ENCODE measurements at places on chromosomes 6 and 20.

DNA sequence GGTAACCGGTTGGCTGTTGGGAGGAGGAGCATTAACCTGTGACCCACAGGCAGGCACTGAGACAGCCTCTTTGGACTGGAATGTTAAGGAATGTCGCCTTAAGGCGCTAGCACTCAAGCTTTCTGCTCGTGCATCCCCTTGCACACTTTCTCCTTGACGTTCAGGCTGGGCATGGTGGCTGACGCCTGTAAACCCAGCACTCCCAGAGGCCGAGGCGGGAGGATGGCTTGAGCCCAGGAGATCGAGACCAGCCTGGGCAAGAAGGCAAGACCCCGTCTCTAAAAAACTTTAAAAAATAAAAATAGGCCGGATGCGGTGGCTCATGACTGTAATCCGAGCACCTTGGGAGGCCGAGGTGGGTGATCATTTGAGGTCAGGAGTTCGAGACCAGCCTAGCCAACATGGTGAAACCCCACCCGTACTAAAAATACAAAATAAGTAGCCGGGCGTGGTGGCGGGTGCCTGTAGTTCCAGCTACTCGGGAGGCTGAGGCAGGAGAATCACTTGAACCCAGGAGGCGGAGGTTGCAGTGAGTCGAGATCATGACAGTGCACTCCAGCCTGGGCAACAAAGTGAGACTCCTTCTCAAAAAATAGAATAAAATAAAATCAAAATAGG is 1.9 kb upstream of the GID8 start:
- no peak overlapping the region for H3K27ac ChIP-seq

GRCh38 chr6:40901322-40902055 is 137.5 kb downstream of the UNC5CL start:
- no peaks in the 10 kb centered on the region for H3K36me3 ChIP-seq
- no peaks in the 10 kb centered on the region for H3K4me1 ChIP-seq
- H3K4me3 ChIP-seq: no peak overlapping the region
- no peak overlapping the region for H3K27ac ChIP-seq

- no peaks in the 10 kb centered on the region for H3K27me3 ChIP-seq
- H3K27ac ChIP-seq: no peak within 1 kb of the TSS
- H3K4me3 ChIP-seq: no peak within 1 kb of the TSS
- no peaks in the 10 kb centered on the region for H3K36me3 ChIP-seq
- peak; percentile 29 for DNase-seq
Measured at GRCh38 chr6:52087498-52087999, at the start of gene PKHD1. TSS of gene PKHD1 (minus strand) at chr6:52087613. CDS start at chr6:52084933, 2,680 bp downstream.

DNA sequence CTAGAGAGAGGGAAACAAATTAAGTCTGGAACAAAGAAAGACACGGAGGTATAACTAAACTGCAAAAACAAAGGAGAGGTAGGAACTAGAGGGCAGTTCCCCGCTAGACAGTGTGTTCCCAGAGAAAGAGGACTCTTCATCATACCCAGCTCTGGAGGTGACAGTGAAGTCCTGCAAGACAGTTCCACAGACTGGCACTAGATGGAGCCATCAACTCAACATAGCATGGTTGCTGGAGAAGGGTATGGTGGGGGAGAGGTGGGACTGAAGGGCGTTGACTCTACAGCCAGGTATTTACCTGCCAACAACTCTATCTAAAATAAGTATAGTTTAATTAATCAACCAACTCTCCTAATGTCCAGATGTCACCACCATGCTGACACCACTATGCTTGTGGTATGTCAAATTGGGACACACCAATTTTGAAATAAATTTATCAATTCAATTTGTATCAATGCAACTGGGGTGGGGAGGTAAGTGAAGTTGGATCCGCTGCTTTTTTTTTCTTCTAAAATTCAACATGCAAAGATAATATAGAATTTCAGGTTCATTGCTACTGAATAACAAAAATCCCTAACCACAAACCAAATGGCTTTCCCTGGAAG is 9.7 kb downstream of the BACH2 start:
- H3K27ac ChIP-seq: no peak overlapping the region
- peaks cover 2% of the 10 kb centered on the region for H3K4me1 ChIP-seq
- DNase-seq: peak; percentile 89
- H3K4me3 ChIP-seq: no peak overlapping the region

DNA sequence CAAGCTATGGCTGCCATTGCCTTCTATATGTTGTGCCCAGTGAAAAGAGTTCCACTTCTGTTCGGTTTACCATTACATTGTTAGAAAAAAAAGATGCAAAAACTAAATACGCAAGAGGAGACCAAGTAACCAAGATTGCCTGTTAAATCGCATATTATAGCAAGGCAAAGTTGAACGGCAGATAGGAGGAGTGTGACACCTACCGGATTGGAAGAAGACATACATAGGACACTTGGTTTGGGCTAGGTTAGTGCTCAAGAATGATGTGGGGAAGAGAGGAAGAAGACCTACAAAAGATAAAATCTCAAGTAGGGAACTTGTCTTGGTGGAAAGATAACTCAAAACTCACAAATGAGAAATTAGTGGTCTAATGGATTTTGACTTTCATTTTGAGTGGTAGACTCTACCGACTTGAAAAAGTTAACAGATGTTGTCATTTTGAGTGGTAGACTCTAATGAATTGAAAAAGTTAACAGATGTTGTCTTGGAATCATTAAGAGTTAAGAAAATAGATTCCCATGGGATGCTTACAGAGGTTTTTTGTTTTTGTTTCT is 95.5 kb downstream of the F13A1 start:
- DNase-seq: no peak
- no peak overlapping the region for H3K4me3 ChIP-seq
- H3K27ac ChIP-seq: no peak overlapping the region

DNA sequence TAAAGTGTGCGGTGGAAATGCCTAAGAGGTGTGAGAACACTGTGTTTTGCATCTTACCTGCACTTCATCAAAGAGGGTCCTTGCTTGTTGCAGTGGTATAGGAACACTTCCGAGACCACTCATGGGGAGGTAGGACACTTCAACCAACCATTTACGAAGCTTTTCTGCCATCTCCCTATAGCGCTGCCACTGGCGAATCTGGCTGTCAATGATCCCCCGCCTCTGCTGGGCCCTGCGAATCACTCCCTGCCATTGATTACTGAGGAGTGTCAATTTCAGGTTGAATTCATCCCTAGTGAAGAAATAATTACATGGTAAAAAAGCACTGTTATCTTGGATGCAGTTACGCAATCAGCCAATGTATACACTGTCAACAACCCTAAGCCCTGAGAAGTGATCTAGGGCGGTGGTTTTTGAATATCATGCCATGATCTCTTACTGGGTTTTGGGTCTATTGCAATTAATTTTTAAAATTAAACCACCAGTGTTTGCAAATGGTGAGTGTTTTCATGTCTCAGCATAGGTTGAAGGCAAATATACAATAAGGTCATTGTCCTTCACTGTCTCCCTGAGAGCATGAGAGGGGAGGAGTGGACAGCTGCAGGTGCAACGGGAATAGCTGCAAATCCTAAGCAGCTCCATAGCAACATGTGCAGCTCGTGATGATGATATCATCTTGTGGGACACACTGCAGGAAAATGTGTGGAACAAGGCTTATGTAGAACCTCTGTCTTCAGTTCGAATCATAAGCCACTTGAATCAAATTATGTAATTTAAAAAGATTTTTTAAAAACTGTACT is 400.6 kb downstream of the ESR1 start:
- no peaks in the 10 kb centered on the region for H3K4me1 ChIP-seq
- no peaks in the 10 kb centered on the region for H3K36me3 ChIP-seq
- H3K27me3 ChIP-seq: no peaks in the 10 kb centered on the region
- no peak overlapping the region for H3K4me3 ChIP-seq

GRCh38 chr6:25322692-25323091 is 43.5 kb downstream of the CARMIL1 start:
- no peaks in the 10 kb centered on the region for H3K36me3 ChIP-seq
- H3K27ac ChIP-seq: no peak overlapping the region
- H3K4me1 ChIP-seq: peaks cover 5% of the 10 kb centered on the region
- no peaks in the 10 kb centered on the region for H3K27me3 ChIP-seq

GRCh38 chr6:111980971-111981840 is 72.7 kb upstream of the CCN6 start:
- peaks cover 2% of the 10 kb centered on the region for H3K4me1 ChIP-seq
- H3K4me3 ChIP-seq: no peak overlapping the region

DNA sequence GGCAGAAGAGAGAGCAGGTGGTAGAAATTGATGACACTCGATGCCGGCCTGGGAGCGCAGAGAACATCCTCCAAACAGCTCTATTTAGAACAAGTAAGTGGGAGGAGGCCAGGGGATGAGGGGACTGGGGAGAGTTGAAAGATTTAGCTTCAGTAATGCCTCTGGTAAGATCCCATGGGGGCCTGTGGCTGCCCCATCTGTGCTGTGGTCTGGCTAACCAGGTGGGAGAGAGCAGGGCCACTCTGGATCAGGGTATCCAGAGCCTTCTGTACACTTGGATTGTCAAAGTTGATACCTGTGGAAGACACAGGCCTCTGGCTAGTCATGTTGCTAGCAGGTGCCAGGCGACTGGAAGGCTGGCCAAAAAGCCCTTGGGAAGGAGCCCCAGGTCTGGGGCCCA is 27.6 kb downstream of the NCOA5 start:
- peaks cover 7% of the 10 kb centered on the region for H3K27me3 ChIP-seq
- H3K36me3 ChIP-seq: peaks cover 37% of the 10 kb centered on the region
- H3K4me3 ChIP-seq: no peak overlapping the region
- H3K27ac ChIP-seq: no peak overlapping the region
- DNase-seq: no peak
- peaks cover 4% of the 10 kb centered on the region for H3K4me1 ChIP-seq

GRCh38 chr6:37038292-37039198 is 33.1 kb downstream of the FGD2 start:
- no peak overlapping the region for H3K27ac ChIP-seq
- H3K4me3 ChIP-seq: no peak overlapping the region
- no peak for DNase-seq
- no peaks in the 10 kb centered on the region for H3K4me1 ChIP-seq
- no peaks in the 10 kb centered on the region for H3K36me3 ChIP-seq

GRCh38 chr20:15200147-15200565 is 862.7 kb upstream of the FLRT3 start:
- no peak overlapping the region for H3K4me3 ChIP-seq
- no peak for DNase-seq
- no peaks in the 10 kb centered on the region for H3K36me3 ChIP-seq

DNA sequence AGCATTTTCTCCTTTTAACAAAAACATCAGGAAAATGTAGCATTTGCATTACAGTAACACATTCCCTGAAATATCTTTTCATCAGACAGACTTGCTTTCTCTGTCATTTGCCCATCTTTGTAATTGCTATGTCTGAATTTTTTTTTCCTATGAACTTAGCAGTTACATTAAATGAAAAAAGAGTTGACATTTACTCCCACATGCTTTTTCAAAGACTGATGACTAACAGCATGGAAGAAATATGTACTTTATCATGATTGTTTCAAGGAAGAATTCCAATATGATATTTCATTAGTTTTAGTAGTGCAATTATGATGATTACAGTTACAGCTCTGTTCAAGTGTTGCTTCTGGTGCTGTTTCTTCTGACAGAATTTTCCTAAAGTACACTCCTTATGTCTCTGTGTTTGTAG is 864.5 kb upstream of the MAN1A1 start:
- H3K36me3 ChIP-seq: no peaks in the 10 kb centered on the region
- H3K27me3 ChIP-seq: no peaks in the 10 kb centered on the region
- H3K4me1 ChIP-seq: no peaks in the 10 kb centered on the region
- no peak overlapping the region for H3K27ac ChIP-seq

GRCh38 chr6:97293198-97293696 is 10.2 kb upstream of the MMS22L start:
- no peak overlapping the region for H3K4me3 ChIP-seq
- no peak for DNase-seq
- no peaks in the 10 kb centered on the region for H3K4me1 ChIP-seq
- no peaks in the 10 kb centered on the region for H3K36me3 ChIP-seq

DNA sequence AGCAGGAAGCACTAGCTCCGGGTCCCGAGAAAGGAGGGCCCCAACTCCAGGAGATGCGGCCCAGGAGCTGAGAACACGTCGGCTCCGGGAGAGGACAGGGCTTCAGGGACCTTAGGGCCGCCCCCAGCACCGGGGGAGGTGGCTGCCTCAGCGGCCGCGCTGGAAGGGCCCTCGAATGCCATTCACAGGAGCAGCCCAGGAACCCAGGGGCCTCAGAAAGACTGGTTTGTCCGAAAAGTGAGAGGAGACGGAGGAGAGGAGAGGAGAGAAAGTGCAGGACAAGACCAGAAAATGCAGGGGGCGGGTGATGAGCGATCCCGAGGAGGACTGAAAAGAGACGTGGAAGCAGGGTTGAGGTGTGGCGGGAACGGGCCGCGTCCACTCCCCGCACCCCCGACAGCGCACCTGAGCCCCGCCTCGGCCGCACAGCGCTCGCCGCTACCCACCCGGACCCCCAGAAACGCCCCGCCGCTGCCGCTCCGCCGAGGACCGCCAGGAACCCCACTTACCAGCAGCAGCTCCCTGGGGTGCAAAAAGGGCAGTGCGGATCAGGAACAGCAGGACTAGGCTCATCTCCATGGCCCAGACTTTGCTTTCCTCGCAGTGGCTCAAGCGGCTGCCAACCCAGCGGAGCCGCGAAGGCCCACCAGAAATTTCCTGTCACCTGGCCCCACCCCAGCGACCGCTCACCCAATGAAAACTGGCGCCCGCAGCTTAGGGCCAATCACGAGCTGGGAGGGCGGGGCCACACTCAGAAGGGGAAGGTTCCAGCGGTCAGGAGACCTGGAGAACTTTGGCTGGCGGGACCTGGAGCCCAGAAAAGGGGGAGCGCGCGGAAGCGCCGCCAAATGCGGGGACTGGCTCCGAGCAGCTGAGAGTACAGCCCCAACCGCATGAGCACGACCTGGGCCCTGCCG is 25.4 kb downstream of the HLA-F start:
- DNase-seq: no peak
- no peak overlapping the region for H3K27ac ChIP-seq
- H3K4me1 ChIP-seq: peaks cover 8% of the 10 kb centered on the region

GRCh38 chr6:53728570-53729194 is 63.1 kb upstream of the KLHL31 start:
- no peak overlapping the region for H3K27ac ChIP-seq
- H3K36me3 ChIP-seq: no peaks in the 10 kb centered on the region
- H3K4me1 ChIP-seq: peaks cover 3% of the 10 kb centered on the region
- DNase-seq: peak; percentile 33
- H3K4me3 ChIP-seq: no peak overlapping the region

DNA sequence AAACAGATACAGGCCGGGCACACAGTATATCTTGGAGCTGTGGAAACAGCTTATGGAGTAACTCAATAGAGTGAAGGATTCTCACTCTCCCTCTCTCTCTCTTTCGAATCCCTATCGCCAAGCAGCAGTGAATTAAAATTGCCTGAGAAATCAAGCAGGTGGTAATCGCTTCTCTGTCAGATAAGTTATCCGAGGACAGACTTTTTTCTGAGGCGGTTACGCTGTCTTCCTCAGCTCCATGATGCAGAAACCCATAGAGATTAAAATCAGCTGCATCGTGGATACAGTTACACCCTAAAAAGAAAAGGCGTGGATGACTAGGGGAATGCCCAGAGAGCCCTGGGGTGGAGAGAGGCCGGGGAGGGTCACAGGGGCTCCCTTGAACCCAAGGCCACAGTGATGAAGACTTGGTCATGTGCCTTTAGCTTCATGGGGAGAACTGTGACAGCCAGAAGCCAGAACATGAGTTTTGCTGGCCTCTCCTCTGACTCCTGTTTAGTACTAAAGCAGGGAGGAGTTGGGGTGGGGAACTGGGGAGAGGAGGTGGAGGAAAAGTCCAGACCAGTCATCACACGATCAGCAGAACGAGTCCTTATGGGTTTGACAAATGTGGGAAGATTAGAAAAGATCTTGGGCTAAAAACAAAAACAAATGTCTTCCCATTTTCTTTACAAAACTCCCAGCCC is 138.8 kb upstream of the JARID2 start:
- no peaks in the 10 kb centered on the region for H3K27me3 ChIP-seq
- DNase-seq: no peak
- no peaks in the 10 kb centered on the region for H3K36me3 ChIP-seq
- H3K4me1 ChIP-seq: no peaks in the 10 kb centered on the region

Data from iPS DF 6.9 (cell line).